ENCODE measurements at places on chromosomes 4 and X.

GRCh38 chr4:182449186-182449929 is 206.2 kb downstream of the TENM3 start:
- no peak for DNase-seq

- DNase-seq: no peak
Measured at GRCh38 chrX:14303891-14304290, 225.4 kb upstream of the GLRA2 start.

- no peak for DNase-seq
Measured at GRCh38 chr4:81165861-81166430, 49.1 kb downstream of the PRKG2 start.

DNA sequence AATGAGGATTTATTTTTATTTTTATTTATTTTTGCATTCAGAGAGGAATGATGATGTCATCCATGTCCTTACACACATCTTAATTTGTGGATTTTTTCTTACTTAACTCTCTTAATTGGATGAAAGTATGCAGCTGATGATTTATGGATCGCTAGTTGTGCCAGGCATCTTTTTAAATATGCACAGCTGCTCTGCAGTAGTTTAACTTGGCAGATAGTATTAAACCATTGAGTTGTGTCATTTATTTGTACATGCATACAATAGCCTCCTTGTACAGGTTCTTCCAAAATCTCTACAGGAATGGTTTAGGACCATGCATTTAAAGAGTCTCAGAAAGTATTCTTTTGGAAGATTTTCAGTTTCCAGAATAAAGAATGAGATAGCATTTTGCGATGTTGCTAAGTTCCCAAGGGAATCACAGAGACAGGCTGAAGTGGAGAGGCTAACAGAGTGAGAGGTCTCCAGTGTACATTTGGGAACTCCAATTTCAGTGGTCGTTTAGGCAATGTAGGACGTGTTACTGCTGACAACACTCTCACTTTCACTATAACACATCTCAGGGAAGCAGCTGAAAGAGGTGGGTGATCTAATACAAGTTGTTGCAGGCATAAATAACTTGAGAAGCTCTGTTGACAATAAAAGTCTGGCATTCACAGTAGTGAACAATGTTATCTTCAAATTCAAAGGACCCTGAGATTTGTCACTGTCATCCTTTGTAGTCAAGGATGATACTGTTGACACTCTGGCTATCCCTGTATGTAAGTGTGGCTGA is 49.9 kb upstream of the SCRG1 start:
- no peak for DNase-seq

GRCh38 chr4:7938609-7939376 is 868 bp downstream of the AFAP1 start:
- no peak for DNase-seq

DNA sequence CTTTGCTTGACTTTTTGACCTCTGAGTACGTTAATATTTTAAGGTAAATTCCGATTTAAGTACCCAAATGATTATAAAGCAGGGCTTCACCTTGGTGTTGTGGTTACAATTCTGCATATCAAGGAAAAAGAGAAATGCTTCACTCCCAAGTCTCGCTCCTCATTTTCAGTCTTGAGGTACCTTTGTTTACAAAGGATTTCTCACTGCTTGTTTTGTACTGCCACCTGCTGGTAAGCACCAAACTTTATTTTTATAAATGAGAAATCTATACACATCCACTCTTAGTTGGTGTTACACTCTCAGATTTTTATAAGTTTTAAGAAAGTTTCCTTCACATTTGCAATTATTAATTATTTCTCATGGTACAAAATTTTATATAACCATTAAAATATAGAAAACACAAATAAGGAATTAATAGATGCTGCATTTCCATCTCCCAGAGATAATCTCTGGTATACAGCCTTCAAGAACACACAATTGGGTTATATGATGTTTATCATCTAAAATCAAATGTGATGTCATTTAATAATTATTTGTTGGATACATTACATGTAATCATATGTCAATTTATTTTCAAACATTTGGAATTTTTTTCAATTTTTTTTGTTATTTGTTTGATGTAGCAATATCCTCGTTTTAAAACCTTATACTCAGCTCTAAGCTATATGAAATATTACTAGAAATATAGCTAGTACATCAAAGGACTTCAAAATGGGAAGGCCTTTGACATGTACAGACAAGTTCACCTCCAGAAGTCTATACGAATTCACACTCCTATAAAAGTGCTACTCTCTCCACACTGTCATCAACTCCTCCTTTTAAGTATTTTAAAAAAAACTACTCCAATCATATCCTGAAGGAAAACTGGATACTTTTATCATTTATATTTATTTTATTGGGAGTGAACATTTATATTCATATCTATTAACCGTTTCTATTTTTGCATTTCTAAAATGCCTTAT is 179.9 kb downstream of the KCNIP4 start:
- DNase-seq: no peak

DNA sequence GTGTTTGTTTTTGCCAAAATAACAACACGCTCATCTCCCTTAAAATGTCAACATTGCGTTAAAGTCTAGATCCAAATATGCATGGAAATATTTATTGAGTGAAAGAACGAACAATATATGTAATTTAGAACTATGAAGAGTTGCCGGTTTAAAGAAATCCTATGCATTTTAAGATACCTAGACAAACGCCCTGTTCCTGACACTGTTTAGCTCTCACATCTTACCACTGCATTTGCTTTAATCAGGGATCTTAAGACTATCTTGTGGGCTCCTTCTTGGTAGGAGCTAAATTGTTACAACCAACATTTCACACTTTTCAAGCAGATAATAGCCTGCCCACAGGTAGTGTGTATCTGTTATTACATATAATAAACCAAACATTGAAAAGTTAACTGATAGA is 96.6 kb upstream of the RPS6KA3 start:
- no peak for DNase-seq

Data from naive thymus-derived CD4-positive, alpha-beta T cell (primary cell).